ENCODE measurements at places on chromosomes 16 and 17.

GRCh38 chr17:82025401-82026107, 2.4 kb downstream of the LRRC45 start:
- no peak for DNase-seq

- DNase-seq, result no peak
Observed at GRCh38 chr17:41957031-41957868, 9.3 kb upstream of the CNP start.

DNA sequence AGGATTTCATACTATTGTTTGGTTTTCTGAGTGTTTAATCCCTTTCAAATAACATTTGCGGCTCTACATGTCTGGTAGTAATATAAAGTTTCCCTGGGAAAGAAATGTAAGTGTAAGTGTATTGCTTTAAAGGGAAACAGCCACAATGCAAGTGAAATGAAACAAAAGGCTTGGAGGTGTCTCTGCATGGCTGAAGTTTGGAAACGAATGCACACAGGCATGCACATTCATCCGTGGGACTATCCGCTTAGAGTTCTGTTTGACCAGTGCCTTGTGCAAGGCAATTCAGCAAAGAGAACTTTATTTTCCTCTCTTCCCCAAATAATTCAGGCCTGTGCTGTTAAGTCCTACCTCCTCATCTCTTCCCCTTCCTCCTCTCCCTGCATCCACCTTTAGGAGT, 56.1 kb upstream of the MRTFB start:
- no peak for DNase-seq

DNA sequence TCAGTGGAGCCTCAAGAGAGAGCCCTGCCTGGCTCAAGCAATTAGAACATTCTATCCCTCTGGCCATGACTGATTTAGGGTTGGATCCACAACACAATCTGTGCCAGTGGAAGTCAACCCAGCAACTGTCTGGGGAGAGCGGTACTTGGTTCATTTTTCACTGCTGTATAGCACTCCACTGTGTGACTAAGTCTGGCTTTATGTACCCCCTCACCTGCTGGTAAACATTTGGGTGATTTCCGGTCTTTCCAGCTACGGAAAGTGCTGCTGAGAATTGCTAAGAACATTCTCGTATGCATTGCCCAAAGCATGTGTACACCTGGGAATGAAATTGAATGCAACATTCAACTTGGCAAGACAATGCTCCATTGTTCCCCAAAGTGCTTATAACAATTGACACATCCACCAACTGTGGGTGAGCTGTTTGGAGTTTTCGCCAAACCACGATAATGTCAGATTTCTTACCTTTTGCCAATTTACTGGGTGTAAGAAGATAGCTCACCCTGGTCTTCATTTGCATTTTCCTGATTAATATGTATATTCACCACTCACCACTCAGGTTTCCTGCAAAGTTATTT, 63.5 kb upstream of the MED9 start:
- no peak for DNase-seq

DNA sequence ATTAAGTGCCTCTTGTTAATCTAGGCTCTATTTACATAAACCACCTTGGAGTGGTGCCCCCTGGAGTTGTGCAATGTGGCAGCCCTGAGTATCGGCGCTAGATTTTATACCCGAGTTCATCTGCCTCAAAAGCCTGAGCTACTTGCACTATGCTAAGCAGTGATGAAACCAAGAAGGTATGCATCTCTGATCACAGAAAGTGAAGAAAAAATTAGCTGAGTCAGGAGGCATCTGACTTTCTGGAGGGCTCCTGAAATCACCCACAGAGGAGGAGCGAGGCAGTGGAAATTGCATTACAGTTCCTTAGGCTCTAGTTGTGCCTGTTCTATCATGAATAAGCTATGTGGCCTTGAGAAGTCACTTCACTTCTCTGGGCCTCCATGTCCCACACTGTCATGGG, 80.3 kb upstream of the PSMD7 start:
- no peak for DNase-seq

GRCh38 chr16:81198635-81199034, 39.9 kb upstream of the BCO1 start:
- no peak for DNase-seq

GRCh38 chr16:70577256-70577698, 53.7 kb downstream of the SF3B3 start:
- no peak for DNase-seq

- DNase-seq, result no peak
Observed at GRCh38 chr17:80212511-80212910, 7.6 kb downstream of the SGSH start.

DNA sequence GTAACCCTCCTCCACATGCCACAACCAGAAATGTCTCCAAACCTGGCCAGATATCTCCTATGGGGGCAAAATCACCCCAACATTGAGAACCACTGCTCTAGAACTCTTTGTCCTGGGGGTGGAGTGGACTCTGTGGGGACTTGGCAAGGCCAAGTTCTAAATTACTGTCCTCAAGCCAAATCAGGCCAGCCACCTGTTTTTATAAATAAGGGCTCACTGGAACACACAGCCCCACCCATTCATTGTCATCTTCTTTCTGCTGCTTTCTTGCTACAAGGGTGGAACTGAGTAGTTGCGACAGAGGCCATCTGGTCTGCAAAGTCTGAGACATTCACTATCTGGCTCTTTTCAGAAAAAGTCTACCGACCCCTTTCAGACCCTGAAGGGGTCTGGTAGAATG, 26.8 kb upstream of the TMEM220 start:
- DNase-seq, result no peak

DNA sequence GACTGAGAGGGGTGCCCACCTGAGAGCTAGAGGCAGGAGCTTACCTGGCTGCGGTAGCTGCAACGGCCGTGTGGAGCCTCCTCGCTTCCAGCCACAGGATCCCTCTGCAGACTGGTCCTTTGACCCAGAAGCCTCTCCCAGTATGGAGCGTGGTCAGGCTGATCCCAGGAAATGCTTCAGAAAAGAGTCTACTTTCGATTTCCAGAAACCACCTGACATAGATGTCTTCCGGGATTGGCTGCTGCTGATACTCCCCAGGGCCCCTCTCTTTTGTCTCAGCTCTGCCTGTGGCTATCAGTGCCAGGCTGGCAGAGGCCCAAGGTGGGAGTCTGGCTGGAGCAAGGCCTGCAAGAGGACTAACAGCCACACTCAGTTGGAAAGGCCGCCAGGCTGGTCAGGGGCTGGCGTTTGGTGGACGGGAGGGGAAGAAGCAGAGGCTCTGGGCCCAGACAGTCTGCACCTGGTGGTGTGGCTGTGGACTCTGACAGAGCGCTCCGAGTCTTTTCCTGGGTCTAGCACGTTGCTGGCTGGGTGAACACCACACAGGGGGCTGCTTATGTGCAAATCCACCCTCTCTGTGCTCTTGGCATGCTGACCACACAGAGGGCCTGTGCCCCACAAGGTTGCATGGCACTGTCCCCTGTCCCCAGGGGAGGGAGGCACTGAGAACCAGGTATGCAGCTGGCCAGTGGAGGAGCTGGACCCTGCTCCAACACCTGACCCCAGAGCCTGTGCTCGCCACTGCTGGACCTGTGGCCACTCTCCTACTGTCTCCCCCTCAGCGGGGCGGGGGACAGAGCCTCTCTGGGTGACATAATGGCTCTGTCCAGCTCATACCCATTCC, at the start of gene LGALS3BP:
Gene LGALS3BP, minus strand, starts transcription at position 144 of the 844 bp plus-strand sequence. CDS start 2,732 bp downstream, outside the sequence.
- no peak for DNase-seq

DNA sequence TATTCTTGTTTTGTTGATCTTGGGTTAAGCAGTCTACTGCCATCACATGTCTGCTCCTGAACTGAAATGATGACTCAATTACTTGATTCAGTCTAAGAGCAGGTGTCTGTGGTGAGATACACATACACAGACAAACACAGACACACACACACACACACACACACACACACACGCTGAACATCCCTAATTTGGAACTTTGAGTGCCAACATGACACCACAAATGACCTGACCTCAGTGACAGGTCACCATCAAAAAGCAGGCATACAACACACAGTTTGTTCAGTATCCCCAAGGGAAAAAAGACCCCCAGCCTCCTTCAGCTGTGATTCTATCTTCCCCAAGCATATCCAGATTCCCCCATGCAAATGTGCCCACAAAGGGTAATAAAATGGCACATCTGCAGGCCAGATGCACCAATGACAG, 130.1 kb upstream of the TMEM97 start:
- no peak for DNase-seq

- DNase-seq, result no peak
Observed at GRCh38 chr16:88005181-88005581, 53.9 kb downstream of the BANP start.

DNA sequence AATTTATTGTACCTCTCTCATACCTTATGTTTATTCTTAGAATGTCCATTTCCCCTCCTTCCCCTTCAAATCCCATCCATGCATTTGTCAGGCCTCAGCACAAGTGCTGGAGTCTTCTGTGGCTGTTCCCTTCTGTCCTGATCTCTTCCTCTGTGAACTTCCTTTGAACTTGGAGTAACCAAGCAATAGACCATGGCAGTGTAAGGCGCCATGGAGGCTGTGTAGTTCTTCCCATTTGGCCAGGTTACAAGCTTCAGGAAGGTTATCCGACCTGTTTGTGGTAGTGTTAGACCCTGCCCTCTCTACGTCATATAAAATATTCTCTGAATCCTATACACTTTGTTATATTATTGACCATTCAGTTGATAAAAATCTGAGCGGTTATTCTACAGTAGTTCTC, 28.6 kb downstream of the MAP2K6 start:
- DNase-seq, result no peak

GRCh38 chr16:46747777-46748651, at the start of gene MYLK3:
TSS of gene MYLK3 (minus strand) at chr16:46748344. CDS start at chr16:46748193, 151 bp downstream.
- no peak for DNase-seq

DNA sequence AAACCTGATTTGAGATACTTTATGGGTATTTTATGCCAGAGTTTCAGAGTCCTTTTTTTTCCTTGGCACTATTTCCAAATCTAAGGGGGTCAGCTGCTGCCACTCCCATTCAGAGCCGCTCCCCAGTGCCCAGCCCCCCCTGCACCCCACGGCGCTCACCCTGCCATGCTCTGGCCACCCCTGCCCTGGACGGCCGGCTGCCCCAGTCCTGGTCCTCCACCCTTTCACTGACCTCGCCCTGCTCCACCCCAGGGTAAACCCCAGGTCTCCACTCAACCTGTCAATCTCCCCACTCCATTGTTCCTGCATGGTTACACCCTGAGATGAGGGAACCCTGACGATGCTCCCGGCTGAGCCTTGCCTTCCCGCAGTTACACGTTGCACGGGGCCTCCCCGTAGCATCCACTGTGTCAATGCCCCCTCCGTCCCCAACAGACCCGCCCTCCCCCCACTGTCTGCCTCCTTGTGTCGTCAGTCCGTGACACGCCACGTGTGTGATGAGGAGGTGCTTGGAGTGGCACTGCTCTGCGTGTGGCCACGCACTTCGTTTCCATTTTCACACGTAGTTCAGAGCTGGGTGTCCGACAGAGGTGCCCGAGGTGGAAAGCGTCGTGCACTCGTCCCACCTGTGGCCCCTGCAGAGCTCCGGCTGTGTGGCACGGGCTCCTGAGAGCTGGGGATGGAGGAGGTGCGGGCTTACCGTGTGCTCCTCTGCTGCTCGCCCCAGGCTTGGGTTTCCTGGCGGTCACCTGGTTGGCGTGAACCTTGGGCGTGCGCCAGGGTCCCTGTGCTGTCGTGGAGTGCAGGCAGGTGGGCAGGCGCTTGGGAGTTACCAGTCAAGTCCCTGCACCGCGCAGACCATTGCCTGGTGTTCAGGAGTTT, 116.5 kb downstream of the BANP start:
- no peak for DNase-seq

GRCh38 chr17:70239391-70239826, 70.1 kb downstream of the KCNJ2 start:
- DNase-seq, result no peak

DNA sequence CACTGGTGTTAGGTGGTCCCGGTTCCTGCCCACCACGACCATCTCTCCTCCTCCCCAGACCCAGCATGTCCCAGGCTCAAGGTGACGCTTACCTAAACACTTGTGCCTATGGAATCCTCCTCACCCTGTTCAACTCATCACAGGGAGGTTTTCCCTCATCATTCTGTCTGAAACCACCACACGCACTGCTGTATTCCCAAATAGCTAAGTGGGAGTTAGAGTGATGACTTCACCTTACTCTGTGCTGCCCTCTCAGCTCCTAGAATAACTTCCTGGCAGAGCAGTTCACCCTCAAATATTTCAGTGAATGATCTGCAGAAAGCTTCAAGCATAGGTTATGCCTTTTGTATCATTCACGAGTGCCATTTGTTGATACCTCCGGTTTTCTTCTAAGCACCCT, 216.5 kb downstream of the CPPED1 start:
- DNase-seq, result no peak

- DNase-seq, result no peak
Observed at GRCh38 chr16:57797526-57798266, 4.6 kb downstream of the KIFC3 start.

DNA sequence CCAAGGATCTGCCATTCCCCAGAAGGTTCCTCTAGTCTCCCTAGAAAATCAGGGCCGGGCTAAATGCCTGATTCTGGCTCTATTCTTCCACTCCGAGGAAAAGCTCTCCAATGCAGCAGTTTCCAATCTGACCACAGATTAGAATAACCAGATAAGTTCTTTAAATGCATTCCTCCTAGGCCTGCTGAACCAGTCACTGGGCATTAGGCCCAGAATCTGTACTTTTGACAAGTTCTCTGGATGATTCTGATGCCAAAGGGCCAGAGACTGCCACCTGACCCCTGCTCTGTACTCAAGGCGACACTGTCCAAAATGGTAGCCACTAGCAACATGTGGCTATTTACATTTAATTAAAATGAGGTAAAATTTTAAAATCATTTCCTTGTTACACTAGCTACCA, 22.3 kb downstream of the MAP3K14 start:
- DNase-seq, result no peak

DNA sequence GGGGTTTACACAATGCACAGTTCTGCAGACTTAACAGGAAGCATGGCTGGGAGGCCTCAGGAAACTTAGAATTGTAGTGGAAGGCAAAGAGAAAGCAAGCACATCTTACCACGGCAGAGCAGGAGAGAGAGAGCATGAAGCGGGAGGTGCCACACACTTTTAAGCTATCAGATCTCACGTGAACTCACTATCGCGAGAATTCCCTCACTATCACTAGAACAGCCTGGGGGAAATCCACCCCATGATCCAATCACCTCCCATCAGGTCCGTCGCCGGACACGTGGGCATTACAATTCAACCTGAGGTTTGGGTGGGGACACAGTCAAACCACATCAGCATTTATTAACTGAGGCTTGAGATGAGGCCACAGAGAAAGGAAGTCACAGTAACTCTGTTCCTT, 326.7 kb downstream of the C16orf95 start:
- no peak for DNase-seq

GRCh38 chr16:9340526-9341256, 249.2 kb downstream of the HAPSTR1 start:
- no peak for DNase-seq

GRCh38 chr16:11126399-11127054, 129.5 kb downstream of the SOCS1 start:
- no peak for DNase-seq

GRCh38 chr17:48021934-48022333, 15.7 kb downstream of the COPZ2 start:
- no peak for DNase-seq

GRCh38 chr16:6837722-6838121, 494.9 kb upstream of the RBFOX1 start:
- no peak for DNase-seq

DNA sequence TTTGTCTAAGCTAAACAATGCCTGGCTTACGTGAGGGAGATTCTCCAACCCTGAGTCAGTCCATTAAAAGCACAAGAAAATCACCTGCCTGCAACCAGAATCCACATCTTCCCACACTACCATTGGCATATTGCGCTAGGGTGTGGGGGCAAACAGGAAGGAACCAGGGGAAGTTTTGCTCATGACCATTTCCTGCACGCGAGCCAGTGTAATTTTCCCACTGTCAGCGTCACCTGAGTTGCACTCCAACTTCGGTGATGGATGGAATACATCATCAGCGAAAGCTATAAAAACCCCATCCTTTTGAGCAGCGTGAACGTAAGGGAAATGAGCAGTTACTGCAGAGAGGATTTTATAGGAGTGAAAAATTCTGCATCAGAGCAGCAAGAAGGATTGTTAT, 167.9 kb upstream of the NOL11 start:
- no peak for DNase-seq

Measured in stimulated activated CD8-positive, alpha-beta memory T cell treated with anti-CD3 and anti-CD28 coated beads, Interleukin-15, amount 100 ng/mL, for 4 hours (primary cell).